Right ventricle myocardium inferior (tissue), 1 donor: ENCODE measurements at places on chromosomes 12 and 14.

GRCh38 chr12:49010092-49010668 is 8.4 kb downstream of the PRKAG1 start:
- no peak for DNase-seq

- DNase-seq = no peak
Observed at GRCh38 chr12:107375231-107375630, 281.9 kb upstream of the CRY1 start.

- peak; percentile 73 for DNase-seq
Observed at GRCh38 chr12:3753544-3754284, 805 bp upstream of the CRACR2A start.

- peak; percentile 87 for DNase-seq
Observed at GRCh38 chr14:92657457-92658142, 90.8 kb downstream of the LGMN start.

DNA sequence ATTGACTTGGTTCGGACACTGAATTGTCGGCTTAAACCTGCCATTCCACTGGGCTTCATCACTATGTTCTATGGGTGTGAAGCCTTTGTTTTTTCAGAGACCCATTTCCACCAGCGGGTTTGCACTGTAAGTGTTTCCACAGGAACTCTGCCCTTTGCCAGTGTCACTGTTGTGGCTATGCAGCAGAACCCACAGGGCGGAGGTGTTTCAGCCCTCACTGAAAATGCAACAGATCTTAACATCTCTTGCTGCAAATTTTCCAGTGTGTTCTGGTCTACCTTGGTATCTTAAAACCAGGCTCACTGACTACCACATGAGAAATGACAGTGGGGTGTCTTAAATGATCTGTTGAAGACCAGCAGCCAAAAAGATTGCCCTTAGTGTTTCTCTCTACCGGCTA is 21.1 kb downstream of the PRKCH start:
- no peak for DNase-seq

GRCh38 chr12:87157791-87158190 is 871.4 kb downstream of the C12orf50 start:
- no peak for DNase-seq

DNA sequence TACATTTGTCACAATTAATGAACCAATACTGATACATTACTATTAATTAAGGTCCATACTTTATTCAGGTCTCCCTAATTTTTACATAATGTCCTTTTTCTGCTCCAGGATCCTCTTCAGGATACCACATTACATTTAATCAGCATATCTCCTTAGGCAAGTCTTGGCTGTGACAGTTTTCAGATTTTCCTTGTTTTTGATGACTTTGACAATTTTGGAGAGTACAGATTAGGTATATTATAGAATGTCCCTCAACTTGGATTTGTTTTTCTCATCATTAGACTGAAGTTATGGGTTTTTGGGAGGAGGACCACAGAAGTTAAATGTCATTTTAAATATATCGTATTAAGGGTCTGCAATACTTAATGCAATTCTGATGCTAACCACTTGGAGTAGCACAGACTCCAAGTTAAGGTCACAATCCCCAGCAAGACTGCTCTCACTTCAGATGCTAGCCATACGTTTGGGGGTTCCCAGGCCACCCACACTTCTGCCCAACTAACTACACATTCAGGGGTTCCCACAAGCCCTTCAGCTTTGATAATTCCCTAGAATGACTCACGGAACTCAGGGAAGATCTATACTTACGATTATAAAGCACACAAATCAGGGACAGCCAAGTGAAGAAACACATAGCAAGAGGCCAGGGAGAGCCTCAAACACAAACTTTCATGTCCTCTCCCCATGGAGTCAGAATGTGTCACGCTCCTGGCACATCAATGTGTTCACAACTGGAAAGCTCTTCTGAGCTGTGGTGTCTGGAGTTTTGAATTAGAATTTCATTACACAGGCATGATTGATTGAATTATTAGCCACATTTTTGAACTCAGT is 17.0 kb upstream of the NUBPL start:
- DNase-seq = no peak

DNA sequence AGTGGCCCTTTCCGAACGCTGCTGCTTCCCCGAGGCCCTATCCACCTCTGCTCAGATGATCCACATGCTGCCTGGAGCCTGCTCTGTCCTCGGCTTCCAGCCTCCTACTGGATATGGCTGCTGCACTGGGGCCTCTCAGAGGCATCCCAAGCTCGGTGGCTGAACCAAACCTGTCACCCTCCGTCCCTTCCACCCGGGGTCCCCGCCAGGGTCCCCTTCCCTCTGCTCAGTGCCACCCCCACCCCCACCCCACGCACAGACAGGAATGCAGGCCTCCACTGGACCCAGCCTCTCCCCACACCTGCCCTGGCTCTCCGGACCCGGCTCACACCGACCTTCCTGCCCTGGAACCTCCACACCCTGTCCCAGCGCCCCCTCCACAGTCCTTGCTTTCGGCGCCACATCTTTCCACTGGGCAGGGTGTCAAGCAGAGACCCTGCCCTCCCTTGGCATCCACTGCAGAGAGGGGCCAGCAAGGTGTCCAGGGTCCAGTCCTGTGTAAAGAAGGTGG is 6.1 kb downstream of the CEP170B start:
- DNase-seq = no peak

- no peak for DNase-seq
Observed at GRCh38 chr12:11780521-11781101, 131.1 kb downstream of the ETV6 start.

DNA sequence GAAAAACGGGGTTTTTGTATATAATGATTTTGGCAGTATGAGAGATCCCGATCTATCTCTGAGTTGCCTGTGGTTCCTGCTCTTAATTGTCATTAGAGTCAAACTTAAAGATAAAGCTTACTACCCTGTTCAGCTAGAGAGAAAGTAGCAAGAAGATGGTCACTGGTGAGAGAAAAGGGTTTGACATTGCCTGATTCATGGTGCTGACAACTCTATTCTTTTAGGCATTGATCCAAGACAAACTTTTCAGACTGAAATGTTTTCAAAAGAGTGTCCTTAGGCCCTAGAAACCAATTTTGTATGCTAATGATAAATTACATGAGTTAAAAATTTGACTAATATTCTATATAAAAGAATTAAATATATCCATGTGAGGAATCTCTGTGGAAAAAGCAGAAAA is 35.1 kb downstream of the PELI2 start:
- DNase-seq = no peak

GRCh38 chr14:94028450-94028826 is 2.3 kb downstream of the OTUB2 start:
- DNase-seq = no peak

- DNase-seq = no peak
Observed at GRCh38 chr14:70635971-70636595, 5.6 kb upstream of the TTC9 start.

- no peak for DNase-seq
Observed at GRCh38 chr12:116442946-116443345, 116.2 kb upstream of the MAP1LC3B2 start.

DNA sequence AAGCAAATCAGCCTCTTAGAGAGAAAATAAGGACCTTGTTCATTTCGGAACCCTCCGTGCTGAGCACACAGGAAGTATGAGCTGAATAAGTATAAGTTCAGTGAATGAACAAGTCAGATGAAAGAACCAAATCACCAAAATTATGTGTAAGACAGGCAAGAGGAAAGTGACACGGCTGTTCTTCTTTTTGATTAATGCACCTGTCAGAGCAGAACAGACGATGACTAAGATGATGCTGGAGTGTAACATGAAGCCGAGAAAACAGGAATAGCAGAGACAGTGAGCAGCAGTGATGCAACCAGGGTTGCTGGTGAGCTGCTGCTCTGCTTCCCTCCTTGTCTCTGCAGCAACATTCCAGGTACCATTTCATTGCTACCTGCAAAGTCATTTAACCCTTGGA is 861.1 kb downstream of the GALC start:
- no peak for DNase-seq

DNA sequence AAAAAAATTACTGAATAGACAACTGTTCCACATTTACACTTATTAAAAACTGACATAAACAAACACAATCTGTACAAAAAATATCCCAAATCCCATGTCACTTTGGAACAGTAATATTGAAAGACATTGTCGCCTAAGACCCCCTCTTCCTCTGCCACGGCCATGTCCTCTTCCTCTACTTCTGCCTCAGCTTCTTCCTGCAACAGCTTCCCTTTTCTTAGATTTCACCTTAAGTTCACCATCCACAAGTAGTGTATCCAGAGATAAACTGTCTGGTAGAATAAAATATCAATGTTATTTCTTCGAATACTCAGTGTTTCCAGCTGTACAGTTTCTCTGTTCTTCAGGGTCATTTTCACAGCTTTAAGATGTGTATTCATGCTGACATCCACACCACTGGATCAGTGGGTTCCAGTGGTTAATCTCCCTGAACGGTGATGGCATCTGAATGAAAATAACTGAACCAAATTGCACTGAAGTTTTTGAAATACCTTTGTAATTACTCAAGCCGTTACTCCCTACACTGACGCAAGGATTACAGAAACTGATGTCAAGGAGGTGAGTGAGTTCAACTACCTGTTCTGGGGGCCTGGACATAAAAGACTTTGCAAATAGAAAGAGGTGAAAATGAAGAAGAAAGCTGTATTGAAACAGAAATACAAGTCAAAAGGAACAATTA is 208.5 kb downstream of the C12orf50 start:
- no peak for DNase-seq

DNA sequence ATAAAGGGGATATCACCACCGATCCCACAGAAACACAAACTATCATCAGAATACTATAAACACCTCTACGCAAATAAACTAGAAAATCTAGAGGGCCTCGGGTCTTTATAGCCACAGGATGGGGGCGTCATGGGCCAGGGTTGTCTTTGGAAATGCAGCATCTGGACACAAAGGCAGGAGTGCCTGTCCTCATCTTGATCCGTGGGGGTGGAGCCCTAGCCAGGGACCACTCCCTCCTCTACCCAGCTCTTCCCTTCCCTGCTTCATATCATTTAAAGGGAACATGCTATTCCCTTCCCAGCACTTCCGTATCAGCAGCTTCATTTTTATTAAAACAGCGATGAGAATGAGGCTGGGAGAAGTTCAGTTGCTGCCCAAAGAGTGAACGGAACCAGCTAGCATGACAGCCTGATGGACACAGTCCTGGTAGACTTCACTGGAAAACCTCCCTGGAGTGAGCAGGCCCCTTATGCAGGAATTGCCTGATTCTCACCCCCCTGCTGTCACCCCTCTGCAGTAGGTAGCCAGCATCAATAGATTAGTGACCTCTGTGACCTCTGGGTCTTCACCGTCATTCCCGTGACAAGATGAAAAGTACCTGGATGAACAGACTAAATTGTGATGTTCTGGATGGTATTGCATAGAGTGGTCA is 251.4 kb upstream of the RGS6 start:
- DNase-seq = no peak

DNA sequence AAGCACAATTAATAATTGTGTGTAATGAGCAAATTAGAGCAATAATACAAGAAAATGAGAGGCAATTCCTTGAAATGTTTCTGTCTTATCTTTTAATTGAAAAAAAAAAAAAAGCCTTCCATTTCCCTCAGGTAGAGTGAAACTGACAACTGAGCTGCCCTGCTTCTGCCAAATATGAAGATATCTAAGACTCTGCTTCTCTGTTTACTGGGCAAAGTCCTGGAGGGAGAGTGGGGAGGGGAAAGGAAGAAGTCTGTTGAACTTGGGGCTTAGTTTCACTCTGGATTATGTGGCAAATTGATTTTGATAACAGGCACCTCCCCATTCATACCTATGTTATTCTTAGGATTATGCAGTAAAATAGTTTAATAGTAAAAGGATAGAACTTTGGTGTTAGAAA is 364.9 kb downstream of the NRXN3 start:
- DNase-seq = no peak

GRCh38 chr12:42010257-42010656 is 134.4 kb downstream of the GXYLT1 start:
- DNase-seq = no peak

DNA sequence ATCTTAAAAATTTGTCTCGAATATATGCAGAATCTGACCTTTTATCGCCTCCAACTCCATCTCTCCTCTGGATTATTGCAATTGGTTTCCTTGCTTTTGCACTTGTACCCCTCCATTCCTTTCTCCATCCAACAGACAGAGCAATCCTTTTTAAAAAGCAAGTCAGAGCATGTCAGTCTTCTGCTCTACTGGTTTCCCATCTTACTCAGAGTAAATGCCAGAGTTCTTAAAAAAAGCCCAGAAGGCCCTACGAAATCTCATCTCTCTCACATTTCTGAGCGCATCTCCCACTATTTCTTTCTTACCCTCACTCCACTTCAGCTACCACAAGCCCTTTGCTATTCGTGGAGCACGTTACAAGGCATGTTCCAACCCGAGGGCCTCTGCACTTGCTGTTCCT is 236.9 kb upstream of the DDHD1 start:
- DNase-seq = no peak

- DNase-seq = no peak
Observed at GRCh38 chr12:94309373-94309772, 150.3 kb downstream of the CEP83 start.

- DNase-seq = no peak
Observed at GRCh38 chr14:97113339-97113738, 316.2 kb downstream of the VRK1 start.

DNA sequence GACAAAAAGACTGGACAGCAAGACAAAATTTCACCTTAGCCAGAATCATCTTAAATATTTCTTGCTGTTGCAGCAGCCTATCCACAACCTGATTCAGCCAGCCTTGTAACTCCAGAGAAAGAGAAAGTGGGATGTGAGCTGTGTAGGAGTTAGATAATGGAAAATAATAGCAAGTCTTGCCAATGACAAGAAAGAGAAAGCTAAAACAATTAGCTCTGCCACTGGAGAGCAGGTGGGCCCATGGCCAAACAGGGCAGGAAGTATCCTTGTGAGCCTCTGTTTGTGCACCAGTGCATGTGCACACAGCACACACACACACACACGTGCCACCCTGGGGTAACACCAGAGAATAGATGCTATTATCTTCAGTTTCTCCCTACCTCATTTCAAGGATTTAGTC is 106.0 kb upstream of the CCDC196 start:
- DNase-seq = no peak

DNA sequence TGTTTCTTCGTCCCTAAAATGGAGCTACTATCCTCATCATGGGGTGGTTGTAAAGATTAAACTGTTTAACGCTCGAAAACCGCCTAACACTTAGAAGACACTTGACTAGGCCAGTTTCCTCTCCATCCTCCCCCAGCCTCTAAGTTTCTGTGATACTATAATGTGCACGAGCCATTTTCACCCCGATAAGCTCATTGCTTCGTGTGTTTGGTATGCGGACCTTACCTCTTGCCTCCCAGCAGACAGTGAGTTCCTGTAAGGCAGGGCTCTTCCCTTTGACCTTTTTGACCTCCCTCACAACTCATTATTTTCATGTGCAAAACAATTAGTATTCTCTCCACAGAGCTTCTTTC is 499 bp upstream of the GXYLT1 start:
- no peak for DNase-seq

- no peak for DNase-seq
Observed at GRCh38 chr12:132825089-132825488, 3.6 kb downstream of the GOLGA3 start.

DNA sequence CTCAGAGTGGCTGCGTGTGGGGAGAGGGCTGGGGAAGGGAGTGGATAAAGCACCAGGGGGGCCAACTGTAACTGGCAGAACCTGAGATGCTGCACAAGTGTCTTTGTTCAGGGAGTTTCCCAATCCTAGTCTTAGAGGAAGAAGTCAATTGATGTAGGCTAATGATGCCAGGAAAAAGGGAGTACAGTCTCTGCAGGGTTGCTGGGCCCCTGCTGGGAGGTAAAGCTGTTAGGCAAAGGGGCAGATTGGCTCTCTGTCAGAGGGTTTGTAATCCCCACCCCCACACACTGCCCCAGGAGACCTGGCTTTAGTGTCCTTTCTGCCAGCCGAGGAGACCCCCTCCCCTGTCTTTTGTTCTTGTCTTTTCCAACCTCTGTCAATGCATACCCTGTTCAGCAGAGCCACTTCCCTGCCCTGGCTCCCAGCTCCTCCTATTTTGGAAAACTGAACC is 178.4 kb downstream of the KCNA5 start:
- DNase-seq = no peak
